MV-4-11 (cell line): ENCODE measurements at places on chromosomes 1 and 21.

GRCh38 chr21:25640202-25640942 lies 1.3 kb downstream of the JAM2 start:
- DNase-seq: no peak

DNA sequence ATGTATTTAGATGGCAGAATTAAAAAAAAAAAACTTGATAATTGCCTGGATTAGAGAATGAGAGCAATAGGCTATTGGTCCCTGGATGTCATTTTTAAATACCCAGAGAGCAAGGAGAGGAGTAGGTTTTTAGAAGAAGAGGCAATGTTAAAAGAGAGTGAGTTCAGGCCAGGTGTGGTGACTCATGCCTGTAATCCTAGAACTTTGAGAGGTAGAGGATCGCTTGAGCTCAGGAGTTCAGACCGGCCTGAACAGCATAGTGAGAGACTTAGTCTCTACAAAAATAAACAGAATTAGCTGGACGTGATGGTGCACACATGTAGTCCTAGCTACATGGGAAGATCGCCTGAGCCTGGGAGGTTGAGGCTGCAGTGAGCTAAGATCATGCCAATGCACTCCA lies 15.9 kb upstream of the MUTYH start:
- DNase-seq: no peak

GRCh38 chr1:15937146-15937545 lies 38.8 kb downstream of the ZBTB17 start:
- no peak for DNase-seq

DNA sequence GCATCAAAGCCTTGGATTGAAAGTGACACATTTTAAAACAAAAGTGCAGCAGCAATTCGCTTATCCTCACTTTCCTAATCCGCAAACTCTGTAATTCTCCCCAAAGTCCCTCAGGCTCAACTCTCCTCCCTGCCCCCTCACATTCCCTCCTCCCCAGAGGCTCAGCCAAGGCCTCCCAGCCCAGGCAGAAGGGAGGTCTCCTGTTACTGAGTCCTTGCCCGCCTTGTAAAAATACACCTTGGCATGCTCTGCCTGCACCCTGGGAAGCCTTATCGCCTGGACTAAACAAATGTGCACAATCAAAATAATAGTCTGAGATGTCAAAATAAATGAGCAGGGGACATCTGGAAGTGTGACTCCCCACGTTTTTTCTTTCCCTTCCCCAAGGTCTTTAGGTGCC lies 109.7 kb downstream of the PLXNA2 start:
- DNase-seq: no peak

GRCh38 chr1:117559139-117559538 lies 46.7 kb upstream of the TENT5C start:
- no peak for DNase-seq

GRCh38 chr1:239893127-239893731 lies 198.5 kb upstream of the FMN2 start:
- no peak for DNase-seq
